ENCODE measurements at places on chromosomes 7 and 10. TPM values are rescaled to one million over a fixed set of nuclear protein-coding genes. Genes with fewer than 3 reads are reported as not detected.

Gene GNAT3
- total RNA-seq = not detected

Gene H2AZ2
- 227 TPM for total RNA-seq

Gene SAMD9L
- 9.9 TPM for total RNA-seq

Gene FAM131B
- 1.4 TPM for total RNA-seq

Gene TCAF1
- total RNA-seq = 20.4 TPM

Gene STAG3
- total RNA-seq = 0.09 TPM

Gene LDB1
- total RNA-seq = 46.3 TPM

Gene ZNF282
- total RNA-seq = 25.0 TPM

Gene PRKG1
- total RNA-seq = 3.9 TPM

Gene SYT15
- total RNA-seq = 0.56 TPM

Gene ABCF2
- 72.9 TPM for total RNA-seq

Gene LIPK
- not detected for total RNA-seq

Gene IKZF1
- total RNA-seq = not detected

Gene HOXA6
- 0.36 TPM for total RNA-seq

Gene HMX2
- total RNA-seq = not detected

Gene DGKI
- 0.36 TPM for total RNA-seq

Gene CC2D2B
- total RNA-seq = not detected

Gene TEX47
- not detected for total RNA-seq

Gene ADARB2
- total RNA-seq = 0.18 TPM

Gene ERVW-1
- total RNA-seq = not detected

Gene VWA2
- total RNA-seq = not detected

Gene MACC1
- total RNA-seq = under 0.01 TPM

Gene APBB1IP
- total RNA-seq = not detected

Gene WDFY4
- total RNA-seq = 6.3 TPM

Gene ZNF853
- total RNA-seq = 0.54 TPM

Gene LIPF
- total RNA-seq = not detected

Gene DDX56
- 63.2 TPM for total RNA-seq

Gene OTUD1
- 4.7 TPM for total RNA-seq

Gene CALHM3
- total RNA-seq = not detected

Gene VAX1
- not detected for total RNA-seq

Gene CDK14
- total RNA-seq = 24.1 TPM

Gene ABCC2
- total RNA-seq = 1.0 TPM

Gene VENTX
- not detected for total RNA-seq

Gene HYAL4
- total RNA-seq = under 0.01 TPM

Gene PRSS2
- not detected for total RNA-seq

Gene ZNF273
- 1.3 TPM for total RNA-seq

Gene SLC16A9
- 0.19 TPM for total RNA-seq

Gene SOSTDC1
- total RNA-seq = not detected

Gene KDM7A
- 4.8 TPM for total RNA-seq

Gene ELFN1
- total RNA-seq = 1.2 TPM

Gene PVRIG
- total RNA-seq = not detected

Gene PDGFA
- total RNA-seq = 76.9 TPM

Gene ACBD7
- 1.4 TPM for total RNA-seq

Gene SPAG6
- total RNA-seq = not detected

Gene THSD7A
- total RNA-seq = 47.2 TPM

Gene CFAP46
- total RNA-seq = 2.3 TPM

Gene TBC1D12
- total RNA-seq = 12.0 TPM

Measured in endothelial cell of coronary artery (primary cell).